ENCODE measurements at places on chromosomes 4 and X.
A peak's percentile ranks its signal among the peaks of the same experiment; 100 is the strongest.

GRCh38 chr4:52102587-52102986, 51.5 kb downstream of the SPATA18 start:
- DNase-seq = no peak

GRCh38 chrX:45513042-45513441, 312.4 kb upstream of the DIPK2B start:
- DNase-seq = no peak

- no peak for DNase-seq
Observed at GRCh38 chr4:139593091-139593564, 37.1 kb upstream of the SETD7 start.

- DNase-seq = no peak
Observed at GRCh38 chr4:104532677-104533076, 38.0 kb upstream of the CXXC4 start.

DNA sequence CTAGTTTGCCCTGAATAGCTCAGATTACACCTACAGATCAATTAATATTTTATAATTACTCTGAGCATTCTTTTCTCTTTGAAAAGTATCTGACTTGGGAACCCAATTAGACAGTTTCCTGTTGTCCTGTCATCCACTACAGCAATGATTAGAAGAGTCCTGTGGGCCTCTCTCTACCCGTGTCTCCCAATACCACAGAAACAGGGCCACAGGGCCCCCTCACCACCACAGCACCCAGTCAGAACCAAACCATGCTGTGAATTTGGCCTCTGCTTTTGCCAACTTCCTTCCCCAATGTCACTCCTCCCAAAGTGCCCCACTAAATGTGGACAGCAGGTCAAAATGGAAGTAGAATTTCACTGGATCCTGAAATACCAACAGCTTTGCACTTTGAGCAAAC, 10.3 kb downstream of the USP46 start:
- no peak for DNase-seq

DNA sequence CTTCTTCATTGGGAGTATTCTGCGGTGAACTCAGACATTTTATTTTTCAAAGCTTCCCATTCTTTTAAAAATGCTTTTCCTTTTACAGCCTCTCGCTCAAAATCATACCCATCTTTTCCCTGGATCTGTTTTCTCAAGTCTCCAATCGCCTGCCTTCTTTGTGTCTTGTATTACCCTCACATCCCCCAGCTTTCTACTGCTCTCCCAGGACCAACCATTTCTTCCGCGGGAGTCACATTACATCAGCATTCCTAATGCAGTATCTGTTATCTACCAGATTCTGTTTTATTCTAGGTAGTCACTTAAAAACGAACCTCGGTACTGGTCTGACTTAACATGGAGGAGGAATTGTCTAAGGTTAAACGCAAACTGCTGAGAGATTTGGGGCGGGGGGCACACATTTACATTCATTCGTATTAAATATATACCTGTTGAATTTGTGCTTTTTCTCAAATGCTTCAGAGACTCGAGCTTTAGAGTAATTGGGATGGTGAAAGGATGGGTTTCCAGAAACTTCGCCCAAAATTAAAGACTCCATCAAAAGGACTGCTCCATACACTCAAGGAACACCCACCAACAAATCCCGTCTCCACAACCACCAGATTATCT, 493 bp upstream of the UCHL1 start:
- peak; percentile 26 for DNase-seq

GRCh38 chr4:80171251-80171650, 26.1 kb upstream of the PRDM8 start:
- no peak for DNase-seq

GRCh38 chr4:76545226-76545884, 110.3 kb downstream of the SHROOM3 start:
- no peak for DNase-seq

- DNase-seq = no peak
Observed at GRCh38 chrX:68895778-68896177, 67.0 kb downstream of the EFNB1 start.

DNA sequence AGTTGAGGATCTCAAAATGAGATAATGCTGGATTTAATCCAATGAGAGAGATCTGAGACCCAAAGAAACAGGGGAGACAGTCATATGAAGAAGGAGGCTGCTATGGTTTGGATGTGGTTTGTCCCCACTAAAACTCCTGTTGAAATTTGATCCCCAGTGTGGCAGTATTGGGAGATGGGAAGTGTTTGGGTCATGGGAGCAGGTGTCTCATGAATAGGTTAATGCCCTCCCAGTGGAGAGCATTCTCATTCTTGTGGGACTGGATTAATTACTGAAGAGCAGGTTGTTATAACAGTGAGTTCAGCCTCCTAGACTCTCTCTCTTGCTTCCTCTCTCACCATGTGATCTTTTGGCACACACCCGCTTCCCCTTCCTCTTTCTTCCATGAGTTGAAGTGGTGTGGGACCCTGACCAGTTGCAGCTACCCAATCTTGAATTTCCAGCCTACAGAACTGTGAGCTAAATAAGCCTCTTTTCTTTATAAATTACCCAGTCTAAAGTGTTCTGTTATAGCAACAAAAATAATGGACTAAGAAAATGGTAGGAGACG, 70.3 kb downstream of the PPEF2 start:
- no peak for DNase-seq

DNA sequence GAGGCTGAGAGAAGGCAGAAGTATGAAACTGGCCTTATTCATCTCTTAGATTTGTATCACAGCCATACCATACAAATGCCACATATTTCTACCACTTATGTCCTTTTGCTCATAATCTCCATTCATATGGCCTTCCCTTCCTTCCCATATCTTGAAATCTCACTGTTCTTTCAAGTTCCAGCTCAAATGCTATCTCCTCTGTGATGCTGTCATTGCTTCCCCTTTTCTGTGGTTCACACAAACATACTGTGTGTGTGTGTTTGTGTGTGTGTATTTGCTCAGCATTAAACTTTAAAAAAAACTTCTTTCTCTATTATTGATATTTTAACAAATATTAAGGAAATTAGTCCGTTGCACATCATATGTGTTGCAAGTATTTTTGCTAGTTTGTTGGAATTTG, 26.7 kb downstream of the PHKA1 start:
- no peak for DNase-seq

DNA sequence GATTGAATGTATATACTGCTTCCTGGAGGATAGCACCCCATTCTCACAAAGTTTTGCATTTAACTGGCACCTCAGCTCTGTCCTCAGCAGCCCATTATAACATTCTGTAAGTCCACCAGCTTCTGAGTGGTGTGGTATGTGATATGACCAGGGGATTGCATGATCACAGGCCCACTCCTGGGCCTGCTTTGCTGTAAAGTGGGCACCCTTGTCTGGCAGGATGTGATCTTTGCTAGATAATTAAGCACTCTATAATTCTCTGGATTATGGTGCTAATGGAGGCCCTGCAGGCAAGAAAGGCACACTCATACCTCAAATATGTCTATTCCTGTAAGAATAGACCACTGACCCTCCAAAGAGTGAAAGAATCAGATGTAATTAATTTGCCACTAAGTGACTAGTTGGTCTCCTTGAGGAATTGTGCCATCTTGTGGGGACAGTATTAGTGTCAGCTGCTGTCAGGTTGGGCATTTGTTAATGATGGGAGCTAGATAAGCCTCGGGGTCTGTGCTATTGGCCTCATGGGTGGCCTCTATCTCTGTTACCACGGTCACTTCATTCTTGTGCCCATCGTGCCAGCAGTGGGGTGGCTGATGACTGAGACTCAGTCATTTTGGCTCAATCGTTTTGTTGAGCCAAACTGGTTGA, 2.2 kb upstream of the CFI start:
- DNase-seq = no peak

GRCh38 chrX:21725496-21725895, 32.4 kb downstream of the SMPX start:
- DNase-seq = peak; percentile 45

- no peak for DNase-seq
Observed at GRCh38 chrX:134683351-134684005, 25.2 kb upstream of the PLAC1 start.

DNA sequence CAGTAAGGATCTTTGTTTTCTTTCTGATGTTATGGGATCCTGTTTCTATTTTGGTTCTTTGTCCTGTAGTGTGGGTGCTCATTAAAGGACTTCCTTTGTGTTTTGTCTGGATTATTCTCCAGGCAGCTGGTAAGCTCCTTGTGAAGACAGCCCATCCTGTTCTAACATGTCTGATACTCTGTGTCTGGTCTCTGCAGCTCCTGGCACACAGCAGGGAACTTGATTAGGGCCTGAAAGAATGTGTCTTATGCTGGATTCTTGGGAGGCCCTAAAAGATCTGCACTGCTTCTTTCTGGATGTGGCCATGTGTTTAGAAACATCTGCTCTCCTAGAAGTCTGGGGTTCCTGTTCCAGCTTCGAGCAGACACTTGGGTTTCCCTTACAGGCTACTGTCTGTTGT, 38.1 kb upstream of the ATXN3L start:
- DNase-seq = no peak

- DNase-seq = no peak
Observed at GRCh38 chrX:20409991-20410390, 143.3 kb upstream of the RPS6KA3 start.

- DNase-seq = no peak
Observed at GRCh38 chr4:90318193-90318592, 191.0 kb downstream of the CCSER1 start.

GRCh38 chrX:152926279-152926678, 28.4 kb downstream of the ZNF185 start:
- peak; percentile 51 for DNase-seq

DNA sequence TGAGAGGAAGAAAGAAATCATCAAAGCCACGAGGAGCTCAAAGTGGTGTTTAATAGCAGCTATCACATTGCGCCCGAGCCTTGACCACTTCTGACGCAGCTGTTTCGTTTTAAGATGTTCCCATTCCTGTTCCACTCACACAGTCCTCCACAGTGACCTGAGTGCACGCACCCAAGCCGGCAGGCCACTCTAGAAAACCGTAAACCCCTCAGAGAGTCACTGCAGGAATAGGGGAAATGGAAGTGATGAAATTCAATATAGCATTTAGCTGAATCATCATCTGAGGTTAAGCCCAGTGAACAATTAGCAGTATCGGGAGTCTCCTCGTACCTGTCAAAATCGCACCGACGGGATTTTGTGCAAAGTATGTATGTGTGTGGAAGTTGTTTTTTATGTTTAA, 17.9 kb upstream of the HAND2 start:
- no peak for DNase-seq

GRCh38 chr4:138507522-138507921, 265.4 kb upstream of the SLC7A11 start:
- DNase-seq = no peak

GRCh38 chr4:87209182-87209581, 11.2 kb downstream of the KLHL8 start:
- DNase-seq = no peak

- no peak for DNase-seq
Observed at GRCh38 chrX:78710171-78710570, 37.3 kb upstream of the LPAR4 start.

DNA sequence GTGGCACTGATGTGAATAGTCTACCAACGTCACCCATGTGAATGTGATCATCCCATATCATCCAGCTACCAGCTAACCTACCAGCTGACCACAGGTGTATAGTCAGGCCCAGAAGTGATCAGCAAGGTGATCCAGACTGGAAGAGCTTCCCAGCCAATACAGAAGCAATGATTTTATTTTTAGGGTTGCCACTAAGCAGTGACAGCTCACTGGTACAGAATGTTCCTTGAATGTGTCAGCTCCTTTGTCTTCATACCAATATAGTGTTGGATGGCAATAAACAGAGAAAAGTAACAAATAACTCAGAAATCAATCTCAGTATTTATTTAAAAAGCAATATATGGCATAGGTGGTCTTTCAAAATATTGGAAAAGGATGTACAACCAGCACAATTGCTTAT, 361.8 kb upstream of the CPEB2 start:
- DNase-seq = no peak

- no peak for DNase-seq
Observed at GRCh38 chr4:42676066-42676951, 19.4 kb upstream of the ATP8A1 start.

- DNase-seq = no peak
Observed at GRCh38 chr4:1043162-1043561, 31.7 kb downstream of the FGFRL1 start.

GRCh38 chr4:56658528-56658927, 22.6 kb downstream of the HOPX start:
- DNase-seq = no peak
